ENCODE measurements at places on chromosomes 1 and 21.

GRCh38 chr1:68624233-68624632, 127.4 kb upstream of the DEPDC1 start:
- DNase-seq, result peak; percentile 24

- DNase-seq, result no peak
Observed at GRCh38 chr1:38128926-38129453, 82.4 kb upstream of the POU3F1 start.

DNA sequence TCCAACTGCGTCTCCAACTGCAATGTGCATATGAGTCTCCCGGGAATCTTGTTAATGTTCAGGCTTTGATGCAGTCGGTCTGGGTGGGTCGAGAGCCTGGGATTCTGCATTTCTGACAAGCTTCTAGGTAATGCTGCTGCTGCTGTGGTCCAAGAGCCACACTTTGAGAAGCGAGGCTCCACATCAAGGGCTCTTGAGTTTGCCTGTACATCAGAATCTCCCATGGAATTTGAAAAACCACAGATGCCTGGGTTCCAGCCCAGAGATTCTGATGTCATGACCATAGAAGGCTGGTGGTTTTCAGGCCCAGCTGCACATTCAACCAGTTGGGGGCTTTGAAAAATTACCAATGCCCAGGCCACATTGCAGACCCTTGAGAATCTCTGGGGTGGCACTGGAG, 93.9 kb upstream of the TARDBP start:
- DNase-seq, result peak; percentile 68

- DNase-seq, result peak; percentile 58
Observed at GRCh38 chr1:154840269-154841176, 29.6 kb downstream of the KCNN3 start.

- DNase-seq, result no peak
Observed at GRCh38 chr21:43926196-43926595, 61.2 kb downstream of the AGPAT3 start.

GRCh38 chr1:910311-910880, 13.3 kb upstream of the SAMD11 start:
- no peak for DNase-seq

DNA sequence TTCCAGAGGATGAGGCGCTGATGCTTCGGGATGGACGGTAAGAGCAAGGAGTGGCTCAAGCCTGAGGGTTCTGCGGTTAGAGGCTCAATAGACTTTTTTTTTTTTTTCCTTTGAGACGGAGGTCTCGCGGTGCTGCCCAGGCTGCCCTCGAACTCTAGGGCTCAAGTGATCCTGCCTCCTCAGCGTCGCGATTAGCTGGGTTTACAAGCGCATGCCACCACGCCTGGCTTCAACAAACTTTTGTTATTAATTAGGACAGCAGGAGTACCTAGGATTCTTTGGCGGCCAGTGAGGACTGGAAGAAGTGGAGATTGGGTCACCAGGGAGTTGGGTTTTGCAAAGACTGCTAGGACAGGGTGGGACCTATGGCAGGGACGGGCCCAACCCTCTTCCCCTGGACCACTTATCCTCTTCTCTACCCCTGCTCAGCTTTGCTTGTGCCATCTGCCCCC, 587 bp downstream of the SCNM1 start:
- DNase-seq, result peak; percentile 64

DNA sequence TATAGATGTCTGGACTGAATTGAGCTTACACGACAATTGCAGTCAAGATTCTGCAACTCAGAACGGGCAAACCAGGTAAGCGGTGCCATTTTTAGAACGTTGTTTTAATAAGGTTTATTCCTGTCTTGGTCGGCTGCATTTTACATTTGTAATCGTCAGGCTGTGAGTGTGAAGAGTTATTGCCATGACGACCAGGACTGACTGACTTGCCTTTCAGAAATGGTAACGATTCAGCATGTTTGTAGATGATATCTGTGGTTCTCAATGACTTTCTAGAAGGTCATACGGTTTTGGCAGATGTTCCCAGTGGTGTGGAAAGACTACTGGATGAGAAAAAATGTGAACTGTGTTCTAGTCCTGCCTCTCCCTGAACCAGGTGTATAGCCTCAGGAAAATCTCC, 271.3 kb upstream of the B3GALT2 start:
- DNase-seq, result peak; percentile 27

GRCh38 chr1:93483200-93483599, 35.3 kb downstream of the FNBP1L start:
- no peak for DNase-seq

GRCh38 chr21:36545776-36546511, 66.0 kb upstream of the CLDN14 start:
- DNase-seq, result peak; percentile 43

DNA sequence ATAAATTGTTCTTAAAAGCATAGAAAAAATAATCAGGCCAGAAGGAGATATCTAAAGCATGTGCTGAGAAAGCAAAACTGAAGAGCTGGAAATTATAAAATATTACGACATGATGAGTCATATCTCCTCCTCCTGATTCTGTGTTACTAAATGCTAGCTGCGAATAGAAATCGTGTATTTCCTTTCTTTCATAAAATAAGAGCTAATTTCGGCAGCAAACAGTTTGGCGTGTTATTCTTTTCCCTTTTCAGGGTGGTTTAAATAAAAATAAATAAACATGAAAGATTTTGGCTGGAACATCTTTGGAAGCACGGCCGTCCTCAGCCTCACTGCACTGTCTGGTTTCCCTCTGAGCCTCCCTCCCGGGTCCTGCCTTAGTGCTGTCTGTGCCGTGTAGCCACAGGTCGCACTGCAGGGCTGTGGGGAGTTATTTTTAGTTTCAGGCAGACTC, 56.0 kb downstream of the ADARB1 start:
- DNase-seq, result peak; percentile 80

DNA sequence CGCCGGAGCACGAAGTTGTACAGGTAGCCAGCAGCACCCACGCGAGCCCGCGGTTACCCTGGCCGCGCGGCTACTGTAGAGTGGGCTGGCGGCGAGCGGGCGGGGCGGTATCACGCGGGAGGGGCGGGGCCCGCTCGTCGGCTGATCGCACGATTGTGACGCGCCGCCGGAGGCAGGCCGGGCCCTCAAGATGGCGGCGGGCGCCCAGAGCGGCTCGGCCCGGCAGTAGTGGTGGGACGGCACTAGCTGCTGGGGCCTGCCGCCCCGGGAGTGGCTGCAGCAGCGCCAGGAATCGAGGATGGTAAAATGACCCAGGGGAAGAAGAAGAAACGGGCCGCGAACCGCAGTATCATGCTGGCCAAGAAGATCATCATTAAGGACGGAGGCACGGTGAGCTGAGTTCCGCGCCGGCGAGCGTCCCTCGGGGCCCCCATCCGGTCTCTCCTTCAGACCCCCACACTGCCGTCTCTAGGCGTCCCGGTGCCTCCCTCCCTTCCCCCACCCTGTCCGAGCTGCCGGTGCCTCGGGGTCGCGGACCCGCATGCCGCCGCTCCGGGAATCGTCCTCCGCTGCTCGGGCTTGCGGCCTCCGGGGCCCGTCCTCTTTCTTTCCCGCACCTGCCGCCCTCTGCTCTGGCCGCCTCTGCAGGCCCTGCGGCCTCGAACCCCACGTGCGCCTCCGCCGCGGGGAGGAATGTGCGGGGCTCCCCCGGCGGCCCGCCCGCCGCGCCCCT, 68.3 kb downstream of the SLC35A3 start:
- DNase-seq, result peak; percentile 84

- DNase-seq, result no peak
Observed at GRCh38 chr21:29506947-29507346, 208.2 kb downstream of the BACH1 start.

DNA sequence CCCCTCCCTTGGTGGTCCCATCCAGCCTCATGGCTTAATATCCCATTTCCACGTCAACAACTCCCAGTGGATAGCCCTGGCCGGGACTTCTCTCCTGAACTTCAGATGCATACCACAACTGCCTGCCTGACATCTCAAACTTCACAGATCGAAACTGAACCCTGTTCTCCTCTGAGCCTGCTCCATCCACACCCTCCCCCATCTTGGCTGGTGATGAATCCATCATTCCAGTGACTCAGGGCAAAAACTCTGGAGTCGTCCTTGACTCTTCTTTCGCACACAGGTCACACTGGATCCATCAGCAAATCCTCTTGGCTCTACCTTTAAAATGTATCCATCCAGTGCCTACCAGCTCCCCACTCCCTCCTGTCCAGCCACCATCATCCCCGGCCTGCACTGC, 3.9 kb downstream of the TAS1R2 start:
- peak; percentile 18 for DNase-seq

GRCh38 chr1:159786966-159787365, 6.2 kb downstream of the DUSP23 start:
- peak; percentile 8 for DNase-seq

DNA sequence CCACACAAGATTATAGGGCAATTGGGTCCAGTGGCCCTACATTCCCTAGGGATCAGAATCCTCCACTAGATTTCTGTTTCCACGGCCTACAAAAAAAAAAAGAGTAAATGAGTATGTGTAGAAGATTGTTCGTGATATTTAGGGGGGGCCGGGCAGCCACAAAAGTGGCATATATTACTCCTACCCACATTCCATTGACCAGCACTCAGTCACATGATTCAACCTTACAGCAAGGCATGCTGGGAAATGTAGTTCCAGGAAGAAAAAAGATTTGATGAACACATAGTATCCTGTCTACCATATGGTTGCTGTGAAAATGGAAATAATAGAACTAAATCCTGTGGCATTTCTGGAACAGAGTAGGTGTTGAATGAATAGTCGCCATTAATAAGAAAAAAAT, 43.4 kb upstream of the GJB5 start:
- DNase-seq, result no peak

DNA sequence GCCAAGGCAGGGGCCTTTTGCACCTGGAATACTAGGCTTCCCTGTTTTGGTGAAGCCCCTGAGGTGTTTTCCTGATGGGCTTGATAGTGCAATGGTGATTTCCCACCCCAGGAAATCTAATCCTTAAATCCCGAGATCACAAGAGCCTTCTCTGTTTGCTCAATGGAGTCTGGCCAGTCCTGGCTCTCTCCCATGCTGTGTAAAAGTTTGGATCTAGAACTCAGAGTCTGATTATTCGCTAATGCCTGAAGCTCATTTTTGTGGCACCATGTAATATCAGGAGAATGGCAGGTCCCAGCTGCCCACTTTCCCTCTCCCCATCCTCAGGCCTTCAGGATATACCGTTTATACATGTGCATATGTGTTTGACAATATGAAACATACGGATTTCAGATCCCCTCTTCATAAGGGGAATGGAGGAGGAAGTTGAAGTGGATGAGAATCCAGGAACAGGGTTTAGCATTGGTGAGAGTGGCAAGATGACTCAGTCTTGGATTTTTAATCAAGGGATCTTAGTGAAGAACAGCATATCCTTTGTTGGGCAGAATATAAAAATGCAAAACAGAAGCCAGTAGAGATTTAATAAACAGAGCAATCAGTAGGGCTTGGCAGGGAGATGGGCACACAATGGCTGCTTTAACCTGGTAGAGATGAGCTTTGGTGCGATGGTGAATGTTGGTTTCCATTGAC, 62.1 kb downstream of the CLIC6 start:
- no peak for DNase-seq

- peak; percentile 24 for DNase-seq
Observed at GRCh38 chr1:178870944-178871343, at the start of gene ANGPTL1. Gene ANGPTL1 (minus strand): TSS chr1:178871077. CDS start chr1:178865776, 5,301 bp downstream.

GRCh38 chr1:64546013-64546412, 76.1 kb downstream of the CACHD1 start:
- DNase-seq, result no peak

GRCh38 chr1:162550925-162551324, 10.6 kb upstream of the UAP1 start:
- DNase-seq, result no peak

GRCh38 chr1:227257964-227258363, 60.3 kb downstream of the CDC42BPA start:
- DNase-seq, result no peak

DNA sequence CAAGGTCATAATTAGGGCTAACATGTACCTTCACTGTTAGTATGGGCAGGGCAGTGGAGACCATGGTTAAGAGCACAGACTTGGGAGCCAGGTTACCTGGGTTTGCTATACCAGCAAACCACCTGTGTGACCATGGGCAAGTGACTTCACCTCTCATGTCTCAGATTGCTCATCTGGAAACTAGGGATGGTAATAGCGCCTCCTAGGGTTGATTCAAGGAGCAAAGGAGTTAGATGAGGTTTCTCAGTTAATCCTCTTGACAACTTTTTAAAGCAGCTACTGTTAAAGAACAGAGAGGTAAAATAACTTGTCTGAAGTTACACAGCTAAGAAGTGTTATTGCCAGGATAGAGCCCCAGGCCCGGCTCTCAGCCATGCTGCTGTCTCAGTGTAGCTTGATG, 790 bp upstream of the MATN1 start:
- no peak for DNase-seq

- DNase-seq, result no peak
Observed at GRCh38 chr1:26257222-26257621, 22.7 kb upstream of the SH3BGRL3 start.

GRCh38 chr1:10835822-10836421, 39.5 kb upstream of the CASZ1 start:
- peak; percentile 56 for DNase-seq

DNA sequence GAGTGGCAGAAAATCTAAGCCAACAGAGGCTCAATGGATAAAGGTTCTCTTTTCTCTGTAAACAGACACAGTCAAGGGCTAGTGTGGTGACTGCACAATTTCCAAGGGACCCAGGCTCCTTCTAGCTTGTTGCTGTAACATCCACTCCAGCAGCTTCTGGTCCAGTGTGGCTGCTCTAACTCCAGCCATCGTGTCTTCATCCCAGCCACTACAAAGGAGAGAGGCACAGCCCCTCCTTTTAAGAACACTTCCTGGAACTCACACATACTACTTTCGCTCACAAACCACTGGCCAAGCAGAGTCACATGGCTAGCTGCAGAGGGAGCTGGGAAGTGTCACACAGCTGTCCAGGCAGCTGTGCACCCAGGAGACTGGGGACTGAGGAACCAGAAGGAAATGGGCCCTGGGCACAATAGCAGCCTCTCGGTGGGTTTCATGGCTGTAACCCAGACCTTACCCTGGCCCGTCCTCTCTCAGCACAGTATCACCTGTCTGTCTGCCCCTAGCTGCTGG, 188.6 kb upstream of the VAMP3 start:
- DNase-seq, result no peak

DNA sequence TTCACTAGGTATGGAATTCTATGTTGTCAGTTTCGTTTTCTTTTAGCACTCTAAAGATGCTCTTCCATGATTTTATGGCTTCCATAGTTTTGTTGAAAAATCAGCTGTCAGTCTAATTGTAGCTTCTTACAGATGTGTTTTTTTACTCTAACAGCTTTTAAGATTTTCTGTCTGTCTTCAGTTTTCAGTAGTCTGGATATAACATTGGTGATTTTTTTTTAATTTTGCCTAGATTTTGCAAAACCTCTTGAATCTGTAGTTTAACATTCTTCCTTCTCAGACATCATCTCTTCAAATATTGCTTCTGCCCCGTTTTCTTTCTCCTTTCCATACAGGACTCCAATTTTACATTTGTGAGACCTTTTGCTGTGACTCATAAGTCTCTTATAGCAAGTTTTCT, 17.9 kb upstream of the DYRK1A start:
- no peak for DNase-seq

All from fibroblast of skin of right biceps (primary cell).